ENCODE measurements at places on chromosomes 1 and 21.

DNA sequence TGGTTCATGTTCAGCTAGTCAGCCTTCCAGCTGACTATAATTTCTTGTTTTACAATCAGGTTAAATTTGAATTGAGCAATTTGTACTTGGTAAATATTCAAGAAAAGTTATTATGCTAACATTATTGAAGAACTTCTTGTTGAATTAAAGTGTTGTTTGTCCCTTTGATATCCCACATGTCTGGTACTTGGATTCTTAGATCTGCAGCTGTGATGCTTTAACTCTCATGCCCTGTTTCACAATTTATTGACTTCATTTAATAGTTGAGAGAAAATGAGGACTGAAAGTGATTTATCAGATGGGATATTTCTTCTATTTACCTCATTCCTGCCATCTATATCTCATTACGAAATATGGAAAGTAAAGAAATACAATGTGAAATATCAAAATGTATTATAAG lies 92.8 kb downstream of the FASLG start:
- DNase-seq = no peak

DNA sequence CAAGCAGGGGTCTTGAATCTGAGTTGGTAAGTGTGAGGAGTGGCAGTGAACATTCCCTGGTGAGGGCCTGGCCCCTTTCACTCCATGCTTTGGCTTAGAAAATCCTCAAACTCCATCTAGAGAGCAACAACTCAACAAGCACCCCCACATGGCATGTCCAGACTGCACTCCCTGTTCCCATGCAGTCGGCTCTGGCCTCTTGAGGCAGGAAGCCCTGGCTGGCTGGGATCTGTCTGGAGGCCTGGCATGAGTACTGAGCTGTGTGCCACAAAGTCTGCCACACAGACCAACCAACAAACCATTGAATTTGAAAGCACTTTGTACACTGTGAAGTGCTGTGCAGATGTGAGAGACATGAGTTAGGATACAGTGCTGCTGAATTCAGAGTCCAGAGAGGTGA lies 25.2 kb downstream of the COA7 start:
- no peak for DNase-seq

- peak; percentile 89 for DNase-seq
Measured at GRCh38 chr1:65254320-65255034, 54.9 kb upstream of the DNAJC6 start.

DNA sequence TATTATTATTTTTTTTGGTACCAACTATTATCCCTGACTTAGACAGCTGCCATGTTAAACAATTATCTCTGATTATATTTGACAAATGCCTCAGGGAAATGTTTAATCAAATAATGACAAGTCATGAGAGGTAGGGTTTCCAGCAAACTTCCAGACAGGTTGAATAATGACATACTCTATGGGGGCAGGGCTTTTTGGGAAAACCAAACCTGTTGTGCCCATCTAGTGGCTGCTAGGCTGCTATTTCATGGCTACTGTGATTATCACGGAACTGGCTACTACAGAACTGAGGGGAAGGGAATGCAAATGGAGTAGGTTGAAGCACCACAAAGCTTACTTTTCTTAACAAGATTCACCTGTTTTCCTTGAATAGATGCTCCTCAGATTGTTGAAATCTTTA lies 77.6 kb downstream of the DUSP10 start:
- DNase-seq = no peak

GRCh38 chr1:178521241-178521640 lies 8.3 kb downstream of the TEX35 start:
- no peak for DNase-seq

- DNase-seq = no peak
Measured at GRCh38 chr1:1942753-1943656, 23.9 kb upstream of the TMEM52 start.

DNA sequence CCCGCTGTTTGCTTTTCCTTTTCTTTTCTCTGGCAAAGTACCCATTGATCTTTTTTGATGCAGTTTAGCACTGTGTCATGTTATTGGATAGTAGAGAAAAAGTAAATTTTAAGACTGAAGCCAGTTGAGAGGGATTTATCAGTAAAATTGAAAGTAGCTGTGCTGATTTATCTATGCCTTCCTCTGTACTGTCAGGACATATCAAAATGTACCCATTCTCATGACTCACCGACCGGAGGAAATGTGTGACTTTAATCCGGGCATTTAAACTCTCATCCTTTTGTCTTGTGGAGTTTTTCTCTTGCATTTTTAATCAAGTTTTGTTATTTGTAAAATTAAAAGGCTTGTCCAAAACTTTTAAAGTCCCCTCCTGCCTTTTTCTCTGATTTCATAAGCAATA lies 276.6 kb upstream of the FMN2 start:
- no peak for DNase-seq

DNA sequence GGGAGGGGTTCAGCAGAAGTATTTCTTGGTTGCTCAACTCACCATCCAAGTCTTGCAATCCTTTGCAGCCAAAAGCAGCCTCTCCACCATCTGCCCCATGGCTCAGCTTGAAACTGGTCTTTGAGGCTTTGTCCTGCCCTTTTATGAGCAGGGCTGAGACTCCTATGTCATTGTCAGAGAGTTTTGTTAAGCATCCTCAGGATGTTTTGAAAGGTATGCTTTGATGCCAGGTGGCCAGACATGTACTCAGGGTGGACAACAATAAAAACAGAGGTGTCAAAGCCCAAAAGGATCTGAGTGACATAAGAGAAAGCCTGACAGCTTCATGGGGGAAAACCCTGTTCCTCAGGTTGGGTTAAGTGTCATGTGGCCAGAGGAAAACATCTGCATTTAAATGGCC lies 310.5 kb downstream of the PRDM2 start:
- DNase-seq = no peak

DNA sequence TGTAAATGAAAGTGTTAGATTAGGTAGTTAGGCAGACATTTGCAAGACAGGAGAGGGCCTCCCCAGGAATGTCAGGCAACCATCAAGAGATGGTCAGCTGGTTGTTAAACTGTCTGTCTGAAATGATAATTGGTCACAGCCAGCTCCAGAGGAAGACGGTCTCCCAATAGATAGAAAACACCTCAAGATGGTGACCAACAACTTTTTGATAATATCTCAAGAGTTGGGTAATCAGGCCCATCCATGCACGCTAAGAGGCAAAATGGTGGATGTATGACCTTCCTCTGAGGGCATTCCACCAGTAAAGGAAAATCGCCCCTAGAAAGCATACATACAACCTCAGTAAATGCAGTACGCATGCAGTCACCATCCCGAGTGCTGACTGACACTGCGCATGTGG lies 118.2 kb downstream of the MAP3K21 start:
- no peak for DNase-seq

GRCh38 chr1:200038981-200039848 lies 11.7 kb downstream of the NR5A2 start:
- DNase-seq = peak; percentile 71

DNA sequence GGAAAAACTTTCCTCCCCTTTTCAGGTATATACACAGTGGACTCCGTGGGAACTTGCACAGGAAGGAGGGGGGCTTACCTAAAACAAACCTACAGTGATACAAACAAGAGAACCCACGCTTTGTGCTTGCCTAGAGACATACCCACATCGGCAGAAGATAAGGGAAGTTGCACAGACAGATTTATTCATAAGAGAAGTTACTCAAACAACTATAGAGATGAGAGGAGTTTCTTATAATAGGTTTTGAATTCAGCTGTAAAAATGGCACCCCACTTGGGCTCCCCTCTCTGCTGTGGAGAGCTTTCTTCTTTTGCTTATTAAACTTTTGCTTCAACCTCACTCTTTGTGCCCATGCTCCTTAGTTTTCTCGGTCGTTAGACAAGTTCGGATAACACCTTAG lies 1.8 kb upstream of the DUSP12 start:
- DNase-seq = peak; percentile 75

DNA sequence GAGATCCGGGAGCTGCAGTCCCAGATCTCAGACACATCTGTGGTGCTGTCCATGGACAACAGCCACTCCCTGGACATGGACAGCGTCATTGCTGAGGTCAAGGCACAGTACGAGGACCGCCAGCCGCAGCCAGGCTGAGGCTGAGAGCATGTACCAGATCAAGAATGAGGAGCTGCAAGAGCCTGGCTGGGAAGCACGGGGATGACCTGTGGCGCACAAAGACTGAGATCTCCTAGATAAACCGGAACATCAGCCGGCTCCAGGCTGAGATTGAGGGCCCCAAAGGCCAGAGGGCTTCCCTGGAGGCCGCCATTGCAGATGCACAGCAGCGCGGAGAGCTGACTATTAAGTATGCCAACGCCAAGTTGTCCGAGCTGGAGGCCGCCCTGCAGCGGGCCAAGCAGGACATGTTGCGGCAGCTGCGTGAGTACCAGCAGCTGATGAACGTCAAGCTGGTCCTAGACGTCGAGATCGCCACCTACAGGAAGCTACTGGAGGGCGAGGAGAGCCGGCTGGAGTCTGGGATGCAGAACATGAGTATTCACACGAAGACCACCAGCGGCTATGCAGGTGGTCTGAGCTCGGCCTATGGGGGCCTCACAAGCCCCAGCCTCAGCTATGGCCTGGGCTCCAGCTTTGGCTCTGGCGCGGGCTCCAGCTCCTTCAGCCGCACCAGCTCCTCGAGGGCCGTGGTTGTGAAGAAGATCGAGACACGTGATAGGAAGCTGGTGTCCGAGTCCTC lies 25.5 kb downstream of the ETV3L start:
- DNase-seq = peak; percentile 74

DNA sequence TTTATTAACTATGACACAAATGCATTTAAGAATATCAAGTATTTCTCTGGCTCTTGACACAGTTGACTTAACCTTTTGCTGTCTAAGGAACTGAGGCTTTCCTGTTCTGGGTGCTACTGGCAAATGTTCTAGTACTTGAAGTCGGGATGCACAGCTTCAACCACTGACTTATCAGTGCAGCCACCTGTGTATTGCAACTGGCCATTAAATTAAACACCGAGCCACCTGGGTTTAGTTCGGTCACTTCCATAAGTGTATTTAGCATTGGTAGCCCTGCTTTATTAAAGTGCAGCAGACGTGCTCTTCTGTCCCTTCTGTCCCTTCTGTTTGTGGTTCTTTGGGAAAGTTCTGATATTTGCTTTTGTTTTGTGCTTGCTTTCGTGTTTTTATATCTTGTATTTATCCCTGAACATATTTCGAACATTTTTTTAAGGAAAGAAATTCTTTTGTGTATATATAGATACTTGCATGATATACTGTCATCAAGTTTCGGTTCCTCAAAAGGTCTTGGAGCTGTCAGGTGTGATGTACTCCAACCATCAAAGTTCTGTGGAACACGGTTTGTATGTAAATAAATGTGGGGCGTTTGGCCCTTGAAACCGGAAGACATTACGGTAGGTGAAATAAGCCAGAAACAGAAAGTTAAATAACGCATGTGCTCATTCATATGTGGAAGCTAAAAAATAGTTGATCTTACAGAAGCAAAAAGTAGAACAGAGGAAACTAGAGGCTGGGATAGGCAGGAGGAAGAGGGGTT lies 297.9 kb upstream of the GREM2 start:
- DNase-seq = no peak

DNA sequence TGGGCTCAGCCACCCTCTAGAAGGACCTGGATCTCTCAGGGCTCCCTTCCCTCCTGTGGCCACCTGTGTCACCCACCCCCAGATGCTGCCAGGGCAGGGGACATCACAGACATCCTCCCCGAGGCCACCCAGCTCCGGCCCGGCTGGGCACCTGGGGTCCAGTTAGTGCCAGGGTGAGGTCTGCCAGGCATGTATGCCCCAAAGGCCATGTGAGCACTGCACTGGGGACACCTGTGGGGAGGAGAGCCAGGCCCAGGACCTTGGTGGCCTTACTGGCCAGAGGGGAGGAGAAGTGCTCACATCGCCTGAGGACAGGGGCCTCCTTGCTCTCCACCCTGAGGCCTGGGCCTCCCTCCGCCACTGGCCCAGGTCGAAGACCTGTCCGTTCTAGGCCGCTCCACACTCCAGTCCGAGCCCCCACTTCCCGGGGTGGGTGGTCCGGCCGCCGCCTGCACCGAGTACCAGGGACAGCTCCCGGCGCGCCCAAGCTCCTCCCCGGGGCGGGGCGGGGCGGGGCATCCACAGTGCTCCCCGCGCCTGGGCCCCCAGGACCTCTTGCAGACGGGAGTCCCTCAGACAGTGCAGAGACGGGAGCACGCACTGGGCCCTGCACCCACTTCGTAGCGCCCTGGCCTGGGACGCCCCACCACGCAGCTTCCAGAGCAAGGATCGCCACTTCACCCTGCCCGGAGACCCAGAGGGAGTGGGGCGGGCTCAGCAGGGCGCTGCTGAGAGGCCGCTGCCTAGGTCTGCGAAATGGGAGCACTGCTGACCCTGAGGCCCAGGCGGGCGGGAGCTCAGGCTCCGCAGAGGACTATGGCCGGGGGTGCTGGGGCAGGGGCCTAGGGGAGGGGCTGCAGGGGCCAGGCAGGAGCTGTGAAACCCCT lies 34.3 kb upstream of the CCDC27 start:
- DNase-seq = peak; percentile 12

DNA sequence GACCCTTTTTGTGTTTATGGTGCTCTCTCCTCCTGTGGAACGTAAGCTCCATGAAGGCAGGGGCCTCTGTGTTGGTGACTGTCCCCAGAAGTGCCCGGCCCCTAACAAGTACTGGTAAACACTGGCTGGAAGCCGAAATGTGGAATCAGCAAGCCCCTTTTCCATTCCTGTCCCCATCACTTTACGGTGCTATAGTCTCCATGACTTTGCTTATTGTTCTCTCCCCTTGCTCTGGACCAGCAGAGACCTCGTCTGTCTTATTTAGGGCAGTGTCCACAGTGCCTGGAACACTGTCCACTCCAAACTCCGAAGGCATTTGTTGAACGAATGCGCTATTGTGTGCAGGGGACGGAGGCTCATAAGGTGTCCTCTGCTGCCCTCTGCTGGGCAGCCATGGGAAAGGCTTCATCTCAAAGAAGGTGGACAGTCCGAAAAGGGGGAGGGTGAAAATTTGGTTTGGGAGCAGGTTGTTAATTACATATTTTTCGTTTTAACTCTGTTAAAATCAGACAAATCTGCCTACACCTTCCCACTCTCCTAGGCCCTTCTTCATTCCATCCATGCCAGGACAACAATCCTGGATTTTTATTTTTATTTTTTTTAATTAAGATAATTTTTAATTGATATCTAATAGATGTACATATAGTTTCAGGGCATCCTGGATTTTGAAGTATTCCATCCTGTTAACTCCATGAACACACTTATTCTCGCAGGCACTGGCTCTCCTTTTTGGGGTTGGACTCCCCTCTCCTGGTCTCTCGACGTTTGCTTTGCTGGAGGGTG lies 115.6 kb downstream of the PGBD5 start:
- peak; percentile 89 for DNase-seq

DNA sequence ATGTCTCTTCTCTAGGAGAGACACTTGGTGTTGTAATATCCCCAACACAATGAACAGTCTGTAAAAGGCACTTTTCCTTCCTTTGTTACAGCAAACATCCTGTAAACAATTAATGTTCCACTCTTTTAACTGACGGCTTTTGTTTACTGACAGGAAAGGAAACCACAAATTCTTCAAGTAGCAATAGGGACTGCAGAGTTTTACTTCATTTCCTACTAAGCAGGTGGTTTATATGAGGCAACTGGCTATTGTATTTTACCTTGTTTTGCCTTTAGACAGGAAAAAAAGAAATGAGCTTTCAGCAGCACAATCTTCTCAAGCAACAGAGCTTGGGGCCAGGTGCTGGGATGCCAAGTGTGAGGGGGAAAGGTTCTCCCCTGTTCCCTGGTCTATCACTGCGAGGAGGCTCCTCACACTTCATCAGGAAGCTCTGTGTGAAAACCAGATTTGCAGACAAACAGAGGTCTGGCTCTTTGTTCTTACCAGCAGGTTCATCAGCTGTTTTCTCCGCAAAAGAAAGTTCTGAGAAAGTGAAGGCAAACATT lies 51.2 kb downstream of the SIPA1L2 start:
- peak; percentile 23 for DNase-seq

GRCh38 chr1:9500756-9501754 lies 38.2 kb upstream of the SLC25A33 start:
- no peak for DNase-seq
